ENCODE measurements at places on chromosomes 13 and 19.

GRCh38 chr13:78420814-78421213 is 182.5 kb downstream of the POU4F1 start:
- no peak for DNase-seq

DNA sequence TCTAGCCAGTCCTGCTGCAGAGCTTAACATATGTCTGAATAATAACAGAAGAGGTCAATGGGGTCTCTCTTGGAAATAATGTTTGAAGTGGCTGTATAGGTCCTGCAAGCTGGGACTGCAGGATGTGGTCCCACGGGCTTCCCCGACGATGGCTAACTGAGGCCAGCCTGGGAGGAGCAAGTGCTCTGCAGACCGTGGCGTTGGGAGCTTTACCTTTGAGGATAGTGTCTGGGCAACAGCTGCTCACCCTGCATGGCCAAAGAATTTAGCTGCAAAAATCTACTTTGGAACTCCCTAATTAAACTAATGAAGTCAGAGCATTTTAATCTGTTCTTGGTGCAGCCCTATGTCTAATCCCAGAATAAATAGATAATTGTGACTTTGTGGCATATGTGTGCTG is 18.2 kb upstream of the AMER2 start:
- DNase-seq: no peak

DNA sequence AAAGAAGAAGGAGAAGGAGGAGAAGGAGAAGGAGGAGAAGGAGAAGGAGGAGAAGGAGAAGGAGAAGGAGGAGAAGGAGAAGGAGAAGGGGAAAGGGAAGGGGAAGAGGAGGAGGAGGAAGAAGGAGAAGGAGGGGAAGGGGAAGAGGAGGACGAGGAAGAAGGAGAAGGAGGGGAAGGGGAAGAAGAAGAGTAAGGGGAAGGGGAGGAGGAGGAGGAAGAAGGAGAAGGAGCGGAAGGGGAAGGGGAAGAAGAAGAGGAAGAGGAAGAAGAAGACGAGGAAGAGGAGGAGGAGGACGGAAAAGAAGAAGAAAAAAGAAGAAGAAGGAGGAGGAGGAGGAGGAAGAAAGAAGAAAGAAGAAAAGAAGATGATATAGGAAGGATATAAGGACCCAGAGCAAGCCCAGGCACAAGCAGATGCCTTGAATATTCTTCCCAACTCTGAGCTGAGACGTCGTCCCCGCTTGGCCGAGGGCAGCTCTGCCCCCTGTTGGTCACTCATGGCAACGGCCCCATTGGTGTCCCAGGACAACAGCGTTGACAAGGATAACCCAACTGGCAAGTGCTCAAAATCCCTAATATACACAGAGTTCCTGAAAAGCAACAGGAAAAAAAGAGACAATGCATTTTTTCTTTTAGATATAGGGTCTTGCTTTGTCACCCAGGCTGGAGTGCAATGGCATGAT is 30.6 kb upstream of the IGSF23 start:
- no peak for DNase-seq

DNA sequence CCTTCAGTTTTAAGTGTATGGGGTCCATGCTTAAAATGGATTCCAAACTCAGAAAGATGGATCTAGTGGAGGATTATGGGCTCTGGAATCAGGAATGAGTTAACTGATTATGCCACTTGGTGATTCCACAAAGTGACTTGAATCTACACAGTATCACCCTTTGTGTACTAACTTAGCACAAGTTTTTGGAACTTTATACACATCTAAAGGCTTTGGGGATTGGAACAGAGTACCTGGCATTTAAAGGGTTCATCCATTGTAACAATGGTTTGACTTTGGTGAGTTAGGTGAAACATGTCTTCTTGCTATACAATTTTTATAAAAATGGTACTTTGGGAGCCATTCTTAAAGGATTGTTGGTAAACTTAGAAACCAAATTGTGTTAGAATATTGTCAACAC is 1.1 kb downstream of the RPL21 start:
- no peak for DNase-seq
